ENCODE measurements at places on chromosomes 2 and 18.

GRCh38 chr2:158823486-158824237 lies 28.5 kb downstream of the DAPL1 start:
- no peak for DNase-seq

DNA sequence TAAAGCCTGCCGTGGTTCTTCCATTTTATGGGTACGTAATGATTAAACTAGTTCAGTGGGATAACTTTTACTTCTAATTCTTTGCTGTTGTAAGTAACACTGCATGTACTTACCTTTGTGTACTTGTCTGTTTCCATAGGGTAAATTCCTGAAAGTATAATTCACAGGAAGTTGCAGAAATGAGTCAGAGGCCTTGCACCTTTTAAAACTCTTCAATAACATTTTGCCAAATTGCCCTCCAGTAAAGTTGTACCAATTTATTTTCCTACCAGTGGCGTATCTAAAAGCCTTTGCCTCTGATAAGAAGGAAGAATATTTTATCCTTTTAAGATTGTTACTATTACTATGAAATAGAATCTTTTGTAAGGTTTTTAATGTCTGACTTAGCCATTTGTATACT lies 65.1 kb downstream of the CAB39 start:
- no peak for DNase-seq

DNA sequence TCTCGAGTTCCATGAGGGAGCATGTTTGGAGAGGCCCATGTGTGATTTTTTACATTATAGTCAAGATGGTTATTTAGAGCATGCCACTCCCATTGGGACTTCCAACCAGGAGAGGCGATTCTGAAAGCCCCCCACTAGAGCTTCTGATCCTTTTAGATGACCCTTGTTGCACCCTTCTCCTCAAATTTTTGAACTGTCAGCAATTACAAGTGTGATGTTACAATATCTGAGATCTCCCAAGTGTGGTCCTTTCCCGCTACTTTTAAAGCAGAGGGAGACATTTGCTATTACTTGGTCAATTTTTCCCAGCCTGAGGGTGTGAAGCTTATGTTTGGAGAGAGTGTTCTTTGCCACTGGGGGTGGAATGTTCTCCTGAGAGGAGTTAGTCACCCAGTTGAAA lies 16.7 kb upstream of the PTH2R start:
- DNase-seq = no peak

GRCh38 chr2:128834207-128834879 lies 515.7 kb upstream of the HS6ST1 start:
- no peak for DNase-seq

- DNase-seq = no peak
Observed at GRCh38 chr2:24122366-24123194, 554 bp downstream of the PFN4 start.

DNA sequence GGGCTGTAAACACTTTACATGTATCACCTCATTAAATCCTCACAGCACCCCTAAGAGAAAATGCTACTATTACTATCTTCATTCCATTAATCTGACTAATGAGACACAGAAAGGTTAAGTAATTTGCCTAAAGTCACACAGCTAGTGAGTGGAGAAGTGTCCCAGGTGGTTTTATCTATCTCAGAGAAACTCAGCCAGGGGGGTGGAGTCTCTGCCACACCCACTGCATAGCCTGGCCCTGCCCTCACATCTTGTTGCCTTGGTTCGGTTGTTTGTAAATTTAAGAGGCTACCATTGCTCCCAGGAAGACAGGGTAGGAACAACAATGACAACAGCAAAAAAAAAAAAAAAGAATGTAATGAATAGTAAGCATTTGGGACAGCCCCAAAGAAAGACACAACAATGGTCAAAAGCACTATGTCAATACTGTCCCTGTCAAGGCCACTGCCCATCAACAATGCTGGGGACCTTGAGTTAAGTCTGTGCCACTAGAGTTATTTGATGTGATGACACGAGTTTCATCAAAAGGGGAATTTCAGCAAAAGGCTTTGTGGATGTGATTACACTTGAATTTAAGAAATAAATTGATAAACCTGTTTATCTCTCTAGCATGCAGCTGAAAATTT lies 17.5 kb downstream of the CYRIA start:
- no peak for DNase-seq

DNA sequence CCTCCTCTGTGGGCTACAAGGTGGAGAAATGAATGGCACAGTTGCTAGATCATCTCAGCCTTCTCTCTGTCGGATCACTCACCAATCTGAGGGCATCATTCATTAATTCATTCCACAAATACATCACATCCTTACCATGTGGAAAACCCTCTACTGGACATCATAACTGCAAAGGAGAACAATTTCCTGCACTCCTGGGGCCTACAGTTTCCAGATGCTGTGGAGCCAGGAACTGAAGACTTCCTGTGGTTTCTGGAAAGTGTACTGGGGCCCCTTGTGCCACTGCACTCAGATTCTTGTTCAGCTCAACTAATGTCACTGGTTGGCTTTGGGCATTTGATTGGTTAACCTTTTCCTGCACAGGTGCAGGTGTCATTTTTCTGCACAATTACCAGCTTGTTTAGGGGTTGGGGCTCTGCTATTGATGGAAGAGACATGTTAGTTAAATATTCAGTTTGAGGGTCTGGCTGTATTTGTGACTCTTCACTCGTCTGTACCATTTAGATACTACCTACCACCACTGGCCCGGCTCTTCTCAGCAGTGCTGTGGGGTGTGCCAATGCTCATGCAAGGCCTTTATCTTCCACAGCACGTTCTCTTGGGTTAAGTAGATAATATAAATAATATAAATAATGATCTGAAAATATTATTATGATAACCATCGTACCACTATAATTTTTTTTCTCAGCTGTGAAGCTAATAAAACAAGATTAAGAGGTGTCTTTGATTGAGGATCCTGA lies 427.3 kb downstream of the TSN start:
- no peak for DNase-seq

- DNase-seq = no peak
Observed at GRCh38 chr18:53629337-53629736, 595.1 kb downstream of the MBD2 start.

- no peak for DNase-seq
Observed at GRCh38 chr2:193668557-193669323, 1474.0 kb upstream of the TMEFF2 start.

DNA sequence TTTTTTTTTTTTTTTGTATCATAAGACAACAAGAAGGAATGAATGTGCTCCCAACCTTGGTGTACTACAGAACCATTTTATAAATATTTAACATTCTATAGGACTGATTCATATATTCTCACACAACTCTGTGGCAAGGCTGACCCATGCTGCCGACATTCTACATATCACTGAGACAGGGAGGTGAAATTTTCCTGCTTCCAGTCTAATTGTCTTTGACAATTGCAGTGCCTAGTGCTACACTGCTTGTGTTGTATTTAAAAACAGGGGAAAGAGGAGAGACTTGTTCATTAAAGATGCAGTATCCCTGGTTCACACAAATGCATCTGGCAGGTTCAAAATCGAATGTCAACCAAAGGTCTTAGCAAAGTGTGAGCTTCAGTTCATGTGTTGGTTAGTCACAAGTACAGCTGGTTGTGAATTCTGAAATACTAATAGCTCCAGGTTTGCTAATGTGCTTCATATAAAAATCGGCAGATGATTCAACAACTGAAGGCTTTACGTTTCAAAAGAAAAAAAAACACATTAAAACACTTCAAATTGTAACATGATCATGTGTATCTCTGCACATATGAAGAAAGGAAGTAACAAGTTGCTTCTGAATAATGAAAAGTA lies 130.8 kb downstream of the FIGN start:
- DNase-seq = no peak

DNA sequence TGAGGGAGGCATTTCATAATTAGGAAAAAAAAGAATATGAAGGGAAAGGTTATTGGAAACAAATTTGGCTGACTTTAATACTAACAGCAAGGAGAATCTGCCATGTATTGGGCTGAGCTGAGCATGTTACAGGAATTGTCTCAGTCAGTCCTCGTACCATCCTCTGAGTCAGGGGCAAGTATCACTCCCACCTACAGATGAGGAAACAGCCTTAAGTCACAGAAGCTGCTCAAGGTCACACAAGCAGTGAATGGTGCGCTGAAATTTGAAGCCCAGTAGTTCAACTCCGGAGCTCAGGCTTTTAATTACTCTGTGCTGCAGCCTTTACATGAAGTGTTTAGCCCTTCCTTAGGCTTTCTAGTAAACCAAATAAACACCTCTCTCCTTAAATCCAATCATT lies 17.3 kb downstream of the PROKR1 start:
- DNase-seq = no peak

GRCh38 chr2:240932001-240932723 lies 26.0 kb downstream of the CROCC2 start:
- no peak for DNase-seq

- DNase-seq = no peak
Observed at GRCh38 chr2:64586883-64587481, 62.9 kb downstream of the AFTPH start.

GRCh38 chr2:58515827-58516573 lies 274.9 kb upstream of the FANCL start:
- DNase-seq = no peak

DNA sequence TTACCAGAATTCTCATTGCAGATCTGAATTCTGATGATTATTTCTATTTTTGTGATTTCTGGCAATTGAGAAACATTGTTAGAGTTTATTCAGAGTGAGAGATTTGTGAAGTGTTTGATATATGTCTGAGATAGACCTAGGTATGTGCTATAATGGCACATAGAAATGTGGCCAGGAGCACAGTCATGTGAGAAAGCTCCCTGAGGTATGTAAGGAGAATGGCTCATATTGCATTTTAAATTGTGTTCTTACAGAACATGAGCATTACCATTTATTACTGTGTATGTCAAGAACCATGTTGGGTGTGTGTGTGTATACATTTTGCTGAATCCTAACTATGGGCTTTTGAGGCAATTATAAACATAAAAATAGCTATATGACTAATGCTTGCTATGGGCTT lies 101.2 kb downstream of the RAPGEF4 start:
- DNase-seq = no peak

GRCh38 chr2:172420216-172420615 lies 7.2 kb upstream of the ITGA6 start:
- DNase-seq = no peak

GRCh38 chr2:103873716-103874351 lies 980.1 kb upstream of the POU3F3 start:
- no peak for DNase-seq

GRCh38 chr2:238997137-238997390 lies 149.2 kb downstream of the TWIST2 start:
- no peak for DNase-seq

DNA sequence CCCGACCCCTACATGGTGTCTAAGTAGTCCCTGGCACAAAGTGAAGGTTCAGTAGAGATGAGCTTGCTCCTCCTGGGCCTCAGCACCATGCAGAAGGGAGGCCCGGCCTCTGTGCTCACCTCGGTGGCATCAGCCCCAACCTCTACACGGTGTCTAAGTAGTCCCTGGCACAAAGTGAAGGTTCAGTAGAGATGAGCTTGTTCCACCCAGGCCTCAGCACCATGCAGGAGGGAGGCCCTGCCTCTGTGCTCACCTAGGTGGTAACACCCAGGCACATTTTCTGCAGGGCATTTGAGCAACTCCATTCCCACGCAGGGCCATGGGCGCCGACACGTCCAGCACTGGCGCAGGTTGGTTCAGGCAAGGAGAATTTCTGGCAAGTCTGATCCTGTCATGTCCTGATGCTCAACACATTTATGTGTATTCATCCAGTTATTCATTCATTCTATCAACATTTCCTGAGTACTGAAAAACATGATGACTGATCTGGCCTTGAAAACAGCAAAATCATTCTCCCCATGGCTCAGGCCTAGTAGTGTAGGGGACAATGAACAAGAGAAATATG lies 408.2 kb upstream of the MYT1L start:
- no peak for DNase-seq

DNA sequence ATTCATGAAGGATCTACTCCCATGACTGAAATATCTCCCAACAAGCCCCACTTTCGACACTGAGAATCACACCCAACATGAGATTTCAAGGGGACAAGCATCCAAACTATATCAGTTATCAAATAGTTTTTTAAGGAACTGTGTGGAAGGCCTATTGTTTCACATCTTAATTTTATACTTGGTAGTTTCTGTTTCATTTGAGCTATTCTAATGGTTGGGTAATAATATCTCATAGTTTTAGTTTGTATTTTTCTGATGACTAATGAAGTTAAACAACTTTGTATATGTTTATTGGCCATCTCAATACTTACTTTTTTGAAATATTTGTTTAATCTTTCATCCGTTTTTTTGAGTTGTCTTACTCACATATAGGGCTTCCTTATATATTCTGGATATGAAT lies 135.0 kb downstream of the SCG2 start:
- no peak for DNase-seq

DNA sequence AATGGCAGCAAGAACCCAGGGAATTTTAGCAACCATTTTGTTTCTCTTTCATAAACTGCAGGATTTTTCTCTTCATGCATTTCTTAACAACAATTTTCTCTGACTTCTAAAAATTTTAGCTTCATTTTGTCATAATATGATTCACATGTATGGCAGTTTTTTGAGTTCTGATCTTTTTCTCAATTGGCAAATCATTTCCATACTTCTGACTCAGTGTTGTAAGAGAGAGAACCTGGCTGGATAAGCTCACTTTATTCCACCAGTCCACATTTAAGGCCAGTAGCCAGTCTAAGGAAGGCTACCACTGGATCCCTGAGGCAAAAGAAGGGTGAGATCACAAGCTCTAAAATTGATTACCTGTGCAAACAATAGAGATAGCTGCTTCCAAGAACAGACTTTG lies 42.8 kb upstream of the COL3A1 start:
- DNase-seq = no peak

DNA sequence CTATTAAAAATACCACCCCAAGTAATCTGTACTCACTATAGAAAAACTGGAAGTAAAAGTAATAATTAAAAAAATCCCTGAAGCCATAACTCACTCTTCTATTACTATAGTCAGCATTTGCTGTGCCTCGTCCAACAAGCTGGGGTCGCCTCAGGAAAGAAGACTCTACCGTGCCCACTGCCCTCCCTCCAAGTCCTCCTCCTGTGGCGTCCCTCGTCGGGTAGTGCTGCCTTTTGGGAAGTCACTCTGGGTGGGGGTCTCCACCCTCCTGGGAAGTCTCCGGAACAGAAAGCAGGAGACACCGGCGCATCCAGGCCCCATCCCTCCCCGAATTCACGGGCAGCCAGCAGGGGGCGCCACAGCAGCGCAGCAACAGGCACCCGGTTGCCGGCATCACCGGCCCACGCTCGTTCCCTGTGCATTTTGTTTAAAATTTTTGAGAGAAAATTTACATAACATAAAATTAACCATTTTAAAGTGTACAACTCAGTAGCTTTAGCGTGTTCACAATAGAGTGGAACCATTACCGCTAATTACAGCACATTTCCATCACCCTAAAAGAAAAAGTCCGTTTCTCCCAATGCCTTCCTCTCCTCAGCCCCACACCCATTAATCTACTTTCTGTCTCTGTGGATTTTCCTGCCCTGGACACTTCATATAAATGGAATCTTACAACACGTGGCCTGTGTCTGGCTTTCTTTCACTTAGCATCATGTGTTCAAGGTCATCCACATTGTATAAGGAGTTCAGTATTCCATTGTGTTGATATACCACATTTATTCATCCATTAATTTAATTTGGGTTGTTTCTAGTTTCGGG lies 62.2 kb downstream of the ADNP2 start:
- DNase-seq = no peak

All from activated T-helper 1 cell treated with anti-CD3 and anti-CD28 coated beads, Interleukin-2, amount 50 U/mL, for 16 hours (primary cell).